ENCODE measurements at places on chromosomes 12 and 14. TPM values are rescaled to one million over a fixed set of nuclear protein-coding genes. Genes with fewer than 3 reads are reported as not detected.

GRCh38 chr12:108955225-108955835 is 65.5 kb downstream of the SVOP start:
- no peak overlapping the region for H3K27ac ChIP-seq
- H3K4me1 ChIP-seq = no peaks in the 10 kb centered on the region

The ACACB gene
- 6.2 TPM for total RNA-seq

GRCh38 chr14:100105357-100106169 is 40.3 kb downstream of the EVL start:
- no peaks in the 10 kb centered on the region for H3K36me3 ChIP-seq
- DNase-seq = no peak
- peaks cover 16% of the 10 kb centered on the region for H3K4me1 ChIP-seq
- no peak overlapping the region for H3K4me3 ChIP-seq
- H3K27ac ChIP-seq = no peak overlapping the region

DNA sequence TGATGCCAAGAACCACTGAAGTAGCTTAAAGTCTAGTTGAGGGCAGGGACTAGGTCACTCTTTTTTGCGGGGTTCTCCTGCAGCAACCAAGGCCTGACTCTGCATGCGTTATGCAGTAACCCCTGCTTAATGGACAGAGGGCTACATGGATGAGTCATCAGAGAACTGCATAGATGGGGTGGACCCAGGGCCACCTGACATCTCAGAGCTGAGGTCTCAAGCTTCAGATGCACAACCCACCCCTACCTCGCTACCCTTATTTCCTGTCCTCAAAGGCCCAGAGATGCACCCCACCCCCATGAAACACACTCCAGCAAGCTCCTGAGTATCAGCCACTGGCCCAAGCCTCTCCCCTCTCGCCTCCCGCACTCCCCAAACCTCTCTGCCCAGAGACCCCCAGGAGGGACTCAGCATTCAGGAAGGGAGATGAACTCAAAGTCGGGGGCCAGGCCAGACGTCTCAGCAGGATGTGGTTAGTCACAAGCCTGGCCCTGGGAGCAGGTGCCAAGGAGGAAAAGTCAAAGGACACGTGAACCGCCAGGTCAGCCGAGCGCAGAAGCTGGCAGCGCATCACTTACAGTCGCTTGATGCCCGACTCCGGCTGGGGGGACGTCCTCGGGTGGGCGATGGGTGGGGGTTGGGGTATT is 25.8 kb downstream of the SNRNP35 start:
- H3K4me1 ChIP-seq = no peaks in the 10 kb centered on the region
- peaks cover 6% of the 10 kb centered on the region for H3K36me3 ChIP-seq
- no peak for DNase-seq
- H3K27me3 ChIP-seq = no peaks in the 10 kb centered on the region

DNA sequence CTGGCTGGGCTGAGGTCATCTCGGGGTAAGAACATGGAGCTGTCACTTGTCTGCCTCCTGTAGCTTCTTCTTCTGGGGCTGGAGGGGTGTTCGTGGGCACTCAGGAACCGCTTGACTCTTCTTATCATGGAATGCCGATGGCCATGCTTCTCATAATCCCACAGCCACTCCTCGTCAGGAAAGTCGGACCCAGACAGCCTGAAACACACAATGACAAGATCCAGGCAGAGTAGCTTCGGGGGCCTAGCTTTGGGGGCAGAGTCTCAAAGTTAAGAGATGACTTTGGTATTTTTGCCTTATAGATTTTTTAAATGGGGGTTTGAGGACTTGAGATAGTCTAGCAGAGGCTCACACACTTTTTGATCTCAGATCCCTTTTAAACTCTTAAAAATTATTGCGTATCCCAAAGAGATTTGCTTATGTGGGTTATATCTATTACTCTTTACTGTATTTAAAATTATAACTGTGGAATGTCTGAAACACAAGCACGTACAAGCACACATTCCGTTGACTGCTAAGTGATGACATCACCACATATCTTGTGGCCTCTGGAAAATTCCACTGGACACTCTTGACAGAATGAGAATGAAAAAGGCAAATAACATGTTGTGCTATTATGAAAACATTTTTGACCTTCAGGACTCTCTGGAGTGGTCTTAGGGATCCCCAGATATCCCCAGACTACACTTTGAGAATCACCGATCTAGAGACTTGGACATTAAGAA is 43.3 kb downstream of the BEST3 start:
- H3K4me3 ChIP-seq = no peak overlapping the region
- peaks cover 12% of the 10 kb centered on the region for H3K27me3 ChIP-seq
- no peaks in the 10 kb centered on the region for H3K36me3 ChIP-seq
- no peaks in the 10 kb centered on the region for H3K4me1 ChIP-seq

DNA sequence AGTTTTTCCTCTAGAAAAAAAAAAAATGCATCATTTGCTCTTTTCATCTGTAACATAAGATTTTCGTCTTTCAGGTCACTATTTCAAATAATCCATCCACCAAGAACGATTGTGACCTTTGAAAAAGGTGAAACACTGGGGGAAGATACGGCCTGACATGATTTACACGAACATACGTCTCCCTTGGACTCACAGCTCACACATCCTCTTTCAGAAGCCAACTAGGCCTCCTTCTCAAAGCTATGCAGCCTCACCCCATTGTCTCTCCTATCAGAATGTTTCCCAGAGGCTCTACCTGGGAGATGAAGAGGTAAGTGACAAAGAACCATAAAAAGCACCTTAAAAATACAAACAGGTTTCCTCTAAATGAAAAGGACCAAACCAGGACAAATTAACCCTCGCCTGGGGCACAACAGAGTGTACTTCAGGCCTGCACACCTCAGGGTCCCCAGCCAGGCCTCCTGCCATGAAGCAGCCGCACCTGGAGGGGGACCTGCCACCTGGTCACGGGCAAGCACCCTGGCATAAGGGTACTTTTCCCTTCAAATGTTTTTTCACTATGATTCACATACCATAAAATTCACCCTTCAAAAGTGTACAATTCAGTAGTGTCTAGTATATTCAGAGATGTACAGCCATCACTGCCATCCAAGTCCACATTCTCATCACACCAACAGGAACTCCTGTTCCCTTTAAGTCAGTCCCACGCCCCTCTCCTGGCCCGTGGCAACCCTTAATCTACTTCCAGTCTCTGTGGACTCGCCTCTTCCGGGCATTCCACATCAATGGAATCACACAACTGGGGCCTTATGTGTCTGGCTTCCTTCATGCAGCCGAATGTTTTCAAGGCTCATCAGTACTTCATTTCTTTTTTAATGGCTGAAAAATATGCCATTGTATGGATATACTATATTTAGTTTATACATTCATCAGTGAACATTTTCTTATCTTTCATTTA is 5.4 kb downstream of the SLC15A4 start:
- peaks cover 15% of the 10 kb centered on the region for H3K36me3 ChIP-seq
- peaks cover 46% of the 10 kb centered on the region for H3K4me1 ChIP-seq
- peak; percentile 32 for DNase-seq
- H3K27me3 ChIP-seq = no peaks in the 10 kb centered on the region

GRCh38 chr12:88036353-88036965 is 7.3 kb upstream of the C12orf50 start:
- H3K4me3 ChIP-seq = peak overlapping the region; percentile 99
- no peaks in the 10 kb centered on the region for H3K27me3 ChIP-seq
- H3K36me3 ChIP-seq = peaks cover 20% of the 10 kb centered on the region
- peak overlapping the region; percentile 73 for H3K27ac ChIP-seq
- H3K4me1 ChIP-seq = peaks cover 25% of the 10 kb centered on the region
- DNase-seq = peak; percentile 9

DNA sequence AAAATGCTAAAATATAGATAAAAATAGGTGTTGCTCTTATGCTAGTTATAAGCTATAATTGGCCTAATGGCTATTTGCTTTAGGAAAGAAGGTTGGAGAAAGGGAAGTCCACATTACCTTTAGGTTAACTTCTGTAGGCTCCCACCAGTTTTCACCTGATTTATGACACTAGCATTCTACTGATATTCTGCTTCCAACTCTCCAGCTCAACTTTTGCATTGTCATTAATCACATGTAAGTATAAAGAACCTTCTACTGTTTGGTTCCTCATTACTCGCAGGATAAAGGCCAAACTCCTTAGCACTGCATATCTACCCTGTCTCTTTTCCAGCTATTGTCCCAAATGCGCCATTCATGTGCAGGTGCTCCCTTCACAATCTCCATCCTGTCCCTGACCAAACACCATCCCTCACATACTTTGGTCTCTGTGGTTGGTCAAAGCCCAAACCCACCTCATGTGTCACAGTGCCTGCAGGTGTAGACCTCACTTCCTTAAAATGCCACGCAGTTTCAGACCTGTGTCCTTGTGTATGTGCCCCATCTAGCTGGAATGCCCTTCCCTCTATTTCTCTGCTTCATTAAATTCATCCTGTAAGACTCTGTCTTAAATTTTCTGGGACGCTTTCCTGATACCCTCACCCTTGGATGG is 3.3 kb downstream of the DDHD1 start:
- no peak for DNase-seq
- H3K27me3 ChIP-seq = no peaks in the 10 kb centered on the region
- peaks cover 12% of the 10 kb centered on the region for H3K4me1 ChIP-seq
- peaks cover 28% of the 10 kb centered on the region for H3K36me3 ChIP-seq
- H3K4me3 ChIP-seq = no peak overlapping the region
- H3K27ac ChIP-seq = no peak overlapping the region

DNA sequence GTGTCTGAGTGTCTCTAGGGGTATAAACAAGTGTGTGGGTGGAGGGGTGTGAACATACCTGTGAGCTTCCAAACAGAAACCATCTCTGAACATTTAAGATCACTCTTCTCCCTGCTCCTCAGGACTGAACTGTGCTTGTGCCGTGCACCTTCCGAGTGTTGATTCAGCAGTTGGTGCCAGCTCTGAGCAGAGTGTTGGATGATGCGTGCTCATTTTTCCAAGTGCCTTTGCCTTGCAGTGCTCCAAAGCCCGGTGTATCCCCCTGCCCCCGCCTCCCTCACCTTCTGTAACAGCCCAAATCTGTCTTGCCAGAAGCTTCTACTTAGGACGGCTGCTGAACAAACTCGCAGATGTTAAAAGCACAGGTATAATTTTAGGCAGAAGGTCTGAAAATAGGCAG is 4.4 kb downstream of the WSCD2 start:
- H3K27ac ChIP-seq = no peak overlapping the region
- no peak for DNase-seq
- H3K4me1 ChIP-seq = no peaks in the 10 kb centered on the region
- no peaks in the 10 kb centered on the region for H3K36me3 ChIP-seq

DNA sequence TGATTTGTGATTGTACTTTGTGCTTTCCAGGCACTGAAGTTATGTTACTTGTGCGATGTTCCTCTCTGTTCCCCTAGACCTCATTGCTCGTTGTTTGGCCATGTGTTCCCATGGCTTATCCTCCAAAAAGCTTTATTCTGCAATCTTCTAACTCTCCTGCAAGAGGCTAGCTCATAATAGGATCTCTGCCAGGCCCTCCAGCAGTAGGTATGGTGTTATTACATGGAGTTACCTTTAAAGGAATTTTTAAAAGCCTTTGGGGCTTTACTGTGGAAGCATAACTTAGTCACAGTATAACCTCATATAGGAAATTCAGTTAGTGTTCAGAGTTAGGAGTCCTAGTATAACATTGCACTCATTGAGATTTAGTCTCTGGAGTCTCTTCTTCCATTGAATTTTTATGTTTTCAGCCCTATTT is 292.3 kb downstream of the RAD51B start:
- no peaks in the 10 kb centered on the region for H3K4me1 ChIP-seq
- no peak overlapping the region for H3K27ac ChIP-seq
- no peak for DNase-seq
- H3K4me3 ChIP-seq = no peak overlapping the region

The SLC48A1 gene
- total RNA-seq = 17.0 TPM

- peak overlapping the region; percentile 12 for H3K27ac ChIP-seq
- no peak overlapping the region for H3K4me3 ChIP-seq
- no peak for DNase-seq
- H3K4me1 ChIP-seq = peaks cover 11% of the 10 kb centered on the region
- H3K36me3 ChIP-seq = peaks cover 4% of the 10 kb centered on the region
These were observed 16.8 kb downstream of the SCAF11 start for GRCh38 chr12:45973526-45973925.

GRCh38 chr12:4270831-4271716 is 2.5 kb upstream of the CCND2 start:
- no peak overlapping the region for H3K27ac ChIP-seq
- peaks cover 14% of the 10 kb centered on the region for H3K36me3 ChIP-seq
- H3K4me1 ChIP-seq = peaks cover 27% of the 10 kb centered on the region
- H3K4me3 ChIP-seq = peak overlapping the region; percentile 12

DNA sequence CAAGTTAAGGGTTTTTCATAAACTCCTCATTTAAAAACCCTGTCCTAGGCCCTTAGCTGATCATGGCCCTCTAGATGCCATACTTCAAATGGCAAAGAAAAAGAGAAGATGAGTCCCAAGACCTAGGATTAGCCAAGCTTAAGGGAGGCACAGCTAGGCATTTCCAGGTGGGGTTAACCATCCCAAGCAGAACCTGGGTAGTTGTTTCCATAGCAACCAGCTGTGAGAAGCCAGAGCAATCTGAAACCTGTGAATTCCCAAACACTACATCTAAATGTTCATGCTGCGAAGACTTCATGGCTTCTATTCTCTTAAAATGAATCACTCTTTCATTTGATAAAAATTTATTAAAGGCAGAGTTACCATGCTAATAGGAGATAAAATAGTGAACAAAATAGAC is 372.9 kb downstream of the C12orf50 start:
- no peak overlapping the region for H3K27ac ChIP-seq
- H3K36me3 ChIP-seq = no peaks in the 10 kb centered on the region
- peaks cover 5% of the 10 kb centered on the region for H3K4me1 ChIP-seq

The SERPINA9 gene
- not detected for total RNA-seq

DNA sequence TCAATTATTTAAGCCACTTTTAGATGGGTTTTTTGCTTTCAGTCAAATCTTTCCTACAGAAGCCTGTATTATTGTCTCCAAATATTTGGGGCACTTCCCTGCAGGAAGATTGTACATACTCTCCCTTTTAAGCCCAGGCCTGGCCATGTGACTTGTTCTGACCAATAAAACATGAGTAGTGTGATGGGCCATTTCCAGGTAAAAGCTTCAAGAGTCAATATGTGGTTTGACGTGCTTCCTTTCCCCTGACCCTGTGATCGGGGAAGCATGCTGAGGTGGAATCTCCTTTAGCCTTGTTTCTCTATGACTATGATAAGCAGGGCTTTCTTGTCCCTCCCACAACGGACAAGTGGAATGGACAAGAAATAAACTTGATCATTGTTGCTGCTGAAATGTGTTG is 14.2 kb upstream of the NIN start:
- H3K27me3 ChIP-seq = peaks cover 34% of the 10 kb centered on the region
- no peak overlapping the region for H3K4me3 ChIP-seq
- H3K4me1 ChIP-seq = no peaks in the 10 kb centered on the region

- H3K27me3 ChIP-seq = no peaks in the 10 kb centered on the region
- no peak overlapping the region for H3K27ac ChIP-seq
- no peaks in the 10 kb centered on the region for H3K36me3 ChIP-seq
These were observed 531.3 kb downstream of the GALC start for GRCh38 chr14:87461704-87462103.

DNA sequence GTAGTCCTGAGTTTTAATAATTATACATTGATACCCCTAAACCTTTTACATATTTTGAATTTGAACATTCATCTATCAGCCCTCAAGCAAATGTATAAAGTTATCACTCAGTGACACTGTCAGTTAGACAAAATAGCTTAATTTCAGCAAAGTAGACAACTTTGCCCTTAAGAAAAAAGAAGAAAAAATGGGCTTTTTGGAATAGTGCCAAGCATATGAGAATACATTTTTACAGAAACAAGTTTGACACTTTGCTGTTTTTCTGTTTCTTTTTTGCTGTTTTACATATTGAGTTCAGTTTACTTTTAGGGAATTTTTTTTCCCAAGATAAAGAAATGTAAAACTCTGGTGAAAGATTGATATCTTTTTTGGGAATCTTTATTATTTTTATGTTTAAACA is 14.3 kb downstream of the TBK1 start:
- H3K4me3 ChIP-seq = no peak overlapping the region
- H3K4me1 ChIP-seq = no peaks in the 10 kb centered on the region
- no peak for DNase-seq
- H3K27me3 ChIP-seq = no peaks in the 10 kb centered on the region
- no peak overlapping the region for H3K27ac ChIP-seq
- H3K36me3 ChIP-seq = peaks cover 53% of the 10 kb centered on the region

Data from Calu3 (cell line).